ENCODE measurements at places on chromosomes 16 and 17. TPM values are rescaled to one million over a fixed set of nuclear protein-coding genes. Genes with fewer than 3 reads are reported as not detected.

Gene CRK
- 135 TPM for total RNA-seq

Gene SHISA9
- total RNA-seq: not detected

Gene MT1A
- 0.43 TPM for total RNA-seq

Gene GALR2
- total RNA-seq: 0.09 TPM

Gene CCL22
- total RNA-seq: not detected

Gene DCTPP1
- total RNA-seq: 95.3 TPM

Gene ASPHD1
- total RNA-seq: 0.17 TPM

Gene SLC12A4
- total RNA-seq: 80.1 TPM

Gene CORO1A
- 0.76 TPM for total RNA-seq

Gene AIPL1
- total RNA-seq: not detected

Gene CHAD
- not detected for total RNA-seq

Gene CTRB1
- not detected for total RNA-seq

Gene HSPB9
- not detected for total RNA-seq
